ENCODE measurements at places on chromosomes 4 and X.
A peak's percentile ranks its signal among the peaks of the same experiment; 100 is the strongest.

- DNase-seq, result no peak
These were observed 11.7 kb upstream of the FAT4 start for GRCh38 chr4:125303058-125303457.

GRCh38 chrX:21749924-21750323 lies 8.0 kb downstream of the SMPX start:
- DNase-seq, result no peak

DNA sequence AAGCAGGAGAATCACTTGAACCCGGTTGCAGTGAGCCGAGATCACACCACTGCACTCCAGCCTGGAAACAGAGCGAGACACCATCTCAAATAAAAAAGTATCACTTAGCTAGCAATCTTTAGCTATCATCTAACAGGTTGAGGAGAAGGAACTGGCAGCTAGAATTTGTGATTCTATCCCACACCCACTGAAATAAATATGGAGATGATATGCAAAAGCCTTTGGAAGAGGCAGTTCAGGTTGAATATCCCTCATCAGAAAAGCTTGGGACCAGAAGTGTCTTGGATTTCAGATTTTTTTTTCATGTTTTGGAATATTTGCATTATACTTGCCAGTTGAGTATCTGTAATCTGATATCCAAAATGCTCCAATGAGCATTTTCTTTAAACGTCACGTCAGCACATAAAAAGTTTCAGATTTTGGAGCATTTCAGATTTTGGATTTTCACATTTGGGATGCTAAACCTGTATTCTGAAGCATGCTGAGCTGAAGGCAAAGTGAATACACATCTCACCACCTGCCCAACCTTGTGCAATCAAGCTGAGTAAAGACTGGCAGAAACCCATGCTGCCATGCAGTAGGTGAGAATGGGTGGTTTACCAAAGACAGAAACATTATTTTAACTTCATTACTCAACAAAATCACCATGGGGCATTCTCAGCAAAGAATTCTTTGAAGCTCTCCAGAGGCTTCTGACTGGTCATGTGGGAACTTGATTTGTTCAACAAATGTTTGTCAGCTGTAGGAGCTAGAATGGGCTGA lies 159.3 kb downstream of the SH3KBP1 start:
- no peak for DNase-seq

GRCh38 chr4:180098586-180098985 lies 2144.6 kb upstream of the TENM3 start:
- DNase-seq, result no peak

DNA sequence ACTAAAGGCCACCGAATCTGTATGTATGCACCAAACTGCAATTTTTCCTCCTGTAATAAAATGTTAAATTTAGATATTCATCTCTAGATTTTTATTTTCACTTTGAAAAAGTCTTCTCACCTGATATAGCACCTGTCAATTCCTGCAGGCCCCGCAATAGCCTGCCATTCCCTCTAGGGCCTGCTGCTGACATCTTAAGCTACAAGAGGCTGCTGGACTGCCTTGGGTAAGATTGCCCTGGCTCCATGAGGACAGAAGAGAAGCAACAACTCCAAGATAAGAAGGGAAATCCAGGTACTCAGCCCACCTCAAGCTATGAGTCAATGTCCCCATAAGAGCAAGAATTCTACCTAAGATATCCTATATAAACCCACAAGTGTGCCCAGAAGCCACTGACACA lies 230.2 kb upstream of the AGTR2 start:
- DNase-seq, result no peak

DNA sequence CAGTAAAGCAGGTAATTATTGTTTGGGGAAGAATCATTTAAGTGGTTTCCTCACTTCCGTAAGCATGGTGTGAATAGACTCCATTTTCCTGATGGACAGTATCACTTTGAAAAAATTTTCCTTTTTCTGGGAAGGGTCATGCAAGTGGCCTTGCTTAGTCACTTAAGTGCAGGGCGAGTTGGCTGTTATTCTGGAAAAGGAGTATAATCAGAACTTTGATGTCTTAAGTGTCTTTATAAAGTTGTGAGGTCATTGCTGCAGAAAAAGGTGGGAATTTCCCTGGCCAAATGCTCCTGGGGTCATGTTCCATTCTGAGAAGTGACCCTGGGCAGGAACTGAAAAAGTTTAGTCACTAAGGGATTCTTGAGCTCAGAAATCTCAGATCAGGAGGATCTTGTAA lies 146.1 kb upstream of the OTUD4 start:
- no peak for DNase-seq

GRCh38 chr4:102640669-102641068 lies 120.1 kb downstream of the MANBA start:
- DNase-seq, result no peak

GRCh38 chr4:145340071-145340675 lies 141.5 kb upstream of the SMAD1 start:
- DNase-seq, result peak; percentile 8

DNA sequence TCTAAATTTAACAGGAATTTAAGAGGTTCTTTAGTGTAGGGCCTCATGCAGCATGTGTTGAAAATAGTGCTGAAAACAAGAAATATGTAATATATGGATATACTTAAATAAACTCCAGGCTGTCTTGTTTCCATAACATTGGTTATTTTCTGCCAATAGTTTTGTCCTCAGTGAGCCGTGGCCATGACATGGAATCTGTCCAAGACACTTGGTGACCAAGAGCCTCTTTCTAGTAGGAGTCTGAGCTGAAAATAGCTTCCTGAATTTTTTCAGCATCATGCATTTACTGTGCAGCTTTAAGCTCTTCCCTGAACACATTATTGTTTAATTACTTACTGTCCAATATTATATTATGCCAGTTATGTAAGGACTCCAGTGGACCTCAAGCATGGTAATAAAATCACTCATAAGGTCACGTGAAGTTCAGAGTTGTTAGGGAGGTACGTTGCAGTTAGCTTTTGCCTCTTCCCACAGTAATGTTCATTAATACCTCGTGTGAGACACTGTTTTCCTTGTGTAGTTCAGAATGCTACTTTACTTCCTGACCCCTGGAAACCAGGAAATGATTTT lies 488.2 kb downstream of the GRID2 start:
- no peak for DNase-seq

DNA sequence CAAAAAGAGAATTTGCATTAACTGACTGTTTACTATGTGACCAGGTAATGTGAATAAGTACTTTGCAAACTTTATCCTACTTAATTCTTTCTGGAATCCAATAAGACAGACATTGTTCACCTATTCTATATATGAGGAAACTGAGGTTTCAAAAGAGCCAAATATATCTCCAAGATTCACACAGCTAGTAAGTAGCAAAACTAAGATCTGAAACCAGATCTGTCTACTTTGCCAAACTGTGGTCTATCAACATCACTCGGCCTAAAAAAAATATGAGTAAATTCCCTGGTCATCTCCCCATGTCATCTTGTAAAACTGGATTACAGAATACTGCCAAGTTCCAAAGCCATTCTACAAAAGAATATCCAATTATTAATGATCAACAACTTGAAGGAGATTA lies 52.8 kb downstream of the ANAPC10 start:
- DNase-seq, result no peak

DNA sequence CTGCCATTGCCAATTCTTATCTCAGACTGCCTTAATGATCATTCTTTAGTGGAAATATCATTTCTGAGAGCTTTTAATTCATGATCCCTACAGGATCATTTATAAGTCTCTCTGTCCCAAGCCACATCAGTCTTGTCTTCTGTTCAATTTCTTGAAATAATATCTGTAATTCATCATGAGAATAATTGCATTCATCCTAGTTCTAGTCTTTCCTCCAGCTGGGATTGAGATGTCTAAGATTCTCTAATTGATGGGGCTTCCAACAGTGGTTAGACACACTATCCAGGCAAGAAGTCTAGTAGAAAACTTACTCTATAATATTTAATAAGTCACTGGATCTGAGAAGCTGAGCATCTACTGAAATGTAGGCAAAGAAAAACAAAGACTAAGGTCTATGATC lies 854.7 kb upstream of the ADGRL3 start:
- no peak for DNase-seq

- DNase-seq, result no peak
These were observed 153.0 kb upstream of the TRPC5 start for GRCh38 chrX:112235547-112235946.

- DNase-seq, result no peak
These were observed 76.0 kb downstream of the PJA1 start for GRCh38 chrX:69089203-69089602.

DNA sequence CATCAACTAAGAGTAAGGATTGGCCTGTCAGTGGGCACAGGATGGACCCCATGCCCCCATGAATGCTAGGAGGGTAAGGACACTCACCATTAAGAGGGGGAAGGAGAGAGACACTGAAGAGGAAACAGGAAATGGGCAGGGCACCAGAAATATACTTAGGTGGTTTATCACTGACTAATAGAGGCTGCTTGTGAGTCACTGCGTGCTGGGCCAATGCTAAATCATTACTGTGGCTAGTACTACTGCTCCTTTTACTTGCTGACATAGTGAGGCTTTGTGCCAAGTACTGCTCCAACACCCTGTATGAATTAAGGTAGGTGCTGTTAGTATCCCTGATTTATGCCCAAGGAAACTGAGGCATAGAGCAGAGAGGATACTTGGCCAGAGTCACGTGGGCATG lies 130.4 kb upstream of the FRMPD4 start:
- DNase-seq, result no peak

Data from SK-MEL-5 (cell line).